ENCODE measurements at places on chromosomes 7 and 10.

DNA sequence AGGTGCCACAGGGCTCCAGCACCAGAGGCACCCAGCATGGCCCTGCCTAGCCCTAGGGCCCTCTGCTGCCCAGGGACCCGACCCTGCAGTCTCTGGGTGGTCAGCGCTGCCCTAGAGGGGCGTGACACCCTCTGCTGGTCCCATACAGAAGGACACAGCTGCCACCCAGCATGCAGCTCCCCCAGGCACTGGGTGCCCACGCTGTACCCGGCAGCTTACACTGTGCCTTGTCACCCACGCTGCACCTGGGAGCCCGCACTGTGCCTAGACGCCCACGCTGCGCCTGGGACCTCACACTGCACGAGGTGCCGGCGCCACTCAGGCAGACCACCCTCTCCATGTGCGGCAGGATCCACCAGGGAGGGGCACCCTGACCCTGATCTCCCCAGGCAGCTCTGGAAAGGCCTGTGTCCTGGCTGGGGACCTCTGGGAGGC, 55.2 kb downstream of the PWWP2B start:
- DNase-seq = no peak

- no peak for DNase-seq
Measured at GRCh38 chr10:3000048-3000447, 67.3 kb upstream of the PFKP start.

GRCh38 chr7:30968747-30969603, 5.2 kb downstream of the GHRHR start:
- DNase-seq = no peak

GRCh38 chr7:91325726-91326125, 61.5 kb downstream of the FZD1 start:
- no peak for DNase-seq

- DNase-seq = no peak
Measured at GRCh38 chr10:63799521-63800300, 278.5 kb downstream of the REEP3 start.

Measured in endothelial cell of umbilical vein (primary cell).